Activated naive CD4-positive, alpha-beta T cell treated with anti-CD3 and anti-CD28 coated beads for 36 hours (primary cell): ENCODE measurements at places on chromosomes 5 and 9.

DNA sequence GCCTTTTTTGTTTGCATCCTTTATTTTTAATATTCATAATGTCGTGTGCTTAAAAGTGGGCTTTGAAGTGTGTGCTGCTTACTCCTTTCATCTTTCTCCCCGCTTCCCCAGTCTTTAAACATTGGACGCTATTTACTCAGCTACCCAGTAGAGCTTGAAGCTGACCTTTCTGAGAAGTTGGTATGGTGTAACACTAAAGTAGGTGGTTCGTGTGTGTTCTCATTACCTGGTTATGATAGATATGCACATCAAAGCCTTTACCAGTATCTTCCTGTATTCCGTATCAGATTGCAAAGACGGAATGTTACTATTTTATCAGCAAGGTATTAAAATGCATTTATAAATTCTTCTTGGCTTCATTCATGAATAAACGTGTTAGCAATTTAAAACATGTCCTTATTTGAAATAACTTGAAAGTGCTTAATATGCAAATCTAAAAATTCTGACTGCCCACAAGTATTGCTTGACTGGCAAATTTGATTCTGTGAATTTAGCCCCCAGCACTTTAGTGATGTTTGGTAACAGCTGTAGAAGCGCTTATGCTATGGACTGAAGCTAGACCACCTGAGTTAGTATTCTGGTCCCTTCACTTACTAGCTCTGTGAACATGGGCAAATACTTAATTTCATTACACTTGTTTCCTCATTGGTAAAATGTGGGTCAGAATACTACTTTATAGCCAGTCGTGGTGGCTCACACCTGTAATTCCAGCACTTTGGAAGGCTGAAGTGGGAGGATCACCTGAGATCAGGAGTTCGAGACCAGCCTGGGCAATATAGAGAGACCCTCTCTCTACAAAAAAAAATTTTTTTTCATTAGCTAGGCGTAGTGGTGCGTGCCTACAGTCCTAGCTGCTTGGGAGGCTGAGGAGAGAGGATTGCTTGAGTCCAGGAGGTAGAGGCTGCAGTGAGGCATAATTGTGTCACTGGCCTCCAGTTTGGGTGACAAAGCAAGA is 1.7 kb downstream of the RRAGA start:
- no peak for DNase-seq

GRCh38 chr9:126673689-126674364 is 60.1 kb downstream of the LMX1B start:
- no peak for DNase-seq

- no peak for DNase-seq
Observed at GRCh38 chr5:144485540-144485939, 314.9 kb downstream of the KCTD16 start.

DNA sequence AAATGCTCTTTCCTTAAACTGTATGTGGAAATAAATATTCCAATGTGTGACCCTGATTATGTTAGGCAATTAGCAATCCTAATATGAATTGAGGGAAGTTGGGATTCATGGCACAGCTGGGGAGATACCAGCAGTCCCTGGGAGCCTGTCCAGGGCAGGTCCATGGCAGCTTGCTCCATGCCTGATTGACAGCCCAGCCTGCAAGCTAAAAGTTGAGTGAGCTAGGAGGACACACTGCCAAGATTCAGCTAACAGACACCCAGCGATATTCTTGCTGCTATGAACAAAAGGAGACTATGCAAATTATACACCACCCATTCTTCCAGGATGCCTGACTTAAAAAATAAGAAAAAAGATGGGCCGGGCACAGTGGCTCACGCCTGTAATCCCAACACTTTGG is 6.2 kb downstream of the TGFBI start:
- DNase-seq = no peak

GRCh38 chr5:165538065-165538464 is 2032.6 kb downstream of the MAT2B start:
- no peak for DNase-seq

- no peak for DNase-seq
Observed at GRCh38 chr5:140587495-140587894, 22.9 kb downstream of the SLC35A4 start.

- DNase-seq = peak; percentile 14
Observed at GRCh38 chr9:137607141-137607857, 1.8 kb downstream of the ARRDC1 start.

DNA sequence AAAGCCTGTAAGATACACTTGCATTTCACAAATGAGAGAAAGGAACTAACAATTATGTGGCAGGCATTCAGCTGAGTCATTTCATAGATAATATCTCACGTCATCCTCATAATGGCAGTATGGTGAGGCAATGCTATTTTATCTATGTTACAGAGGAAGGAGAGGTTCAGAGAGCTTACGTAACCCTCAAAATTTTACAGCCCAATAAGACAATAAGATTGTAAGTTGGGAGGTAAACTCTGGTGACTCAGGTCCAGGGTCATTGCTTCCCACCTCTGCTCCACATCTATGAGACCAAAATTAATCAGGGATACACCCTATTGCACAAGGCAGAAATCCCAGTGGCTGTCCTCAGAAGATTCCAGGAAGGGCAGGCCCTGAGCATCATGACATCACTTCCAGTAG is 309.7 kb downstream of the NSG2 start:
- DNase-seq = no peak

- DNase-seq = no peak
Observed at GRCh38 chr5:89342106-89342876, 459.3 kb upstream of the MEF2C start.

- no peak for DNase-seq
Observed at GRCh38 chr9:33332011-33332410, 41.7 kb downstream of the NFX1 start.

DNA sequence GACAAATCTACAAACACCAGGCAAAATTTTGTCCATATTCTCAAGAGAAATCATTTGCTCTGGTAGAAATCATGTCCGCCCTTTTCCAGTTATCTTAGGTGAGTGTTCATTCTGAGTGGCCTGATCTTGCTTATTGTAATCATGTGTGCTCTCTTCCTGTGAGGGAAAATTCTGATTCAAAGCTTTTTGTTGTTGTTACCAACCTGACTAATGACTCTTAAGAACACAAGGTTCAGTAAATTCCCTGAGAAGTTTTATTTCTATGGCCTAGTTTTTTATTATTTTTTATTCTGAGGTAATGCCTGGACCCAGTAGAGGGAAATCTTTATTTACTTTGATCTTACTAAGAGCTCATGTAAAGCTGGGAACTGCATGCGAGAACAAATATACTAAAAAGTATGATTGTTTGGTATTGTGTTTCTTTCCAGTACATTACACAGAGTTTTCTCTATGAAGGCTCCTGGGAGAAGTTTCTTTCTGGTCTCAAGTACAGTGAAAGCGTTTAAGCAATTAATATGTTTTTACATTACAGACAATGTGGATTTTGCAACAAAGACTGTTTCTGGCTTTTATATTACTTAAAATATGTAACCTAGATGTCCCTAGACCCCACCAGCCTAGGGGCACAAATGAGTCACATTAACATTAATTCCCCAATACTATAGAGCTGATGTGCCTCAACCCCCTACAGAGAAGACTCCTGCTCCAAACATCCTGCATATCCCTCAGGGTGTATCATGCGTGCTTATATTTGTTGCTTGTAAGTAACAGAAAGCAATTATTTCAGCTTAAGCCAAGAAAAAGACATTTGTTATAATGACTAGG is 138.1 kb downstream of the TMEM167A start:
- DNase-seq = no peak

- DNase-seq = no peak
Observed at GRCh38 chr9:136050701-136051452, 44.2 kb downstream of the NACC2 start.

DNA sequence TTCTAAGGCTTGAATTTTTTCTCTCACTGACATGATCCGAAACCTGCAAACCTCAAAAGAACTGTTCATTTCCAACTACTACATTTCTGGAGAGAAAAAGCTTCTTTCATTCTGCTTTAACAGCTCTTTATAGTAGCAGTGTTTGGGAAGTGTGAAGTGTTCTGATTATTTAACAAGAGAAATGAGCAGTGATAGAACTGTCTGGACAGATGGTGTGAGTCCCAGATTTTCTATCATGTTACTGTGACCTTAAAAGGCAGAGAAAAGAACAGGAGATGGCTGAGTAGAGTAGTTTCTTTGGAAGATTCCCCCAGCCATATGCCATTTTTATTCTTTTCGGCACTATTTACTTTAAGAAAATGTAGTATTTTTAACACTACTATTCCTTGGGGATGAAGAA is 41.3 kb upstream of the TAL2 start:
- no peak for DNase-seq

DNA sequence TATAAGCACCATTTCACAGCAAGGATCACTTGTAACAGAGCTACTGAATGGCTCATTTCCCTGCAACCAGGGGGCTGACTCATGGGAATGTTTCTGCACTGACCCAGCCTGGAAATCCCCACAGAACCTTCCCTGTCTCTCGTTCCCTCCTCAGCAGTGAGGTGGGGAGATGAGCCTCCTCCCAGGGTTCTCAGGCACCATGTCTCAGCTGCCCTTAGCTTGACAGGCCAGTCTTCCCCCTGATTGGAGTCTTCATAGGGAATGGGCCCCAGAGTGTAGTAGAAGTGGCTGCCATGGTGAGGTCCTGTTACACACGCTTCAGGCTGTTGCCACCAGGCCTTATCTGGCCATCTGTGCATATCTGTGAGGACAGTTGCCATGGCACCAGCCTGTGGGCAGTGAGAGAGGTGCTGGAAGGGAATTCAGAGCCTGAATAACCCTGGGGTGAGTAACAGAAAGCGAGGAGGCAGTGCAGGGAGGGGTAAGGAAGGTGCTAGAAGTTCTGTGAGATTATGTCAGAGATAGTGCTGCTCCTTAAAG is 324.4 kb downstream of the ENC1 start:
- peak; percentile 52 for DNase-seq

GRCh38 chr9:87141124-87141523 is 193.8 kb upstream of the GAS1 start:
- DNase-seq = no peak

- no peak for DNase-seq
Observed at GRCh38 chr5:41157272-41157894, 55.9 kb downstream of the C6 start.

DNA sequence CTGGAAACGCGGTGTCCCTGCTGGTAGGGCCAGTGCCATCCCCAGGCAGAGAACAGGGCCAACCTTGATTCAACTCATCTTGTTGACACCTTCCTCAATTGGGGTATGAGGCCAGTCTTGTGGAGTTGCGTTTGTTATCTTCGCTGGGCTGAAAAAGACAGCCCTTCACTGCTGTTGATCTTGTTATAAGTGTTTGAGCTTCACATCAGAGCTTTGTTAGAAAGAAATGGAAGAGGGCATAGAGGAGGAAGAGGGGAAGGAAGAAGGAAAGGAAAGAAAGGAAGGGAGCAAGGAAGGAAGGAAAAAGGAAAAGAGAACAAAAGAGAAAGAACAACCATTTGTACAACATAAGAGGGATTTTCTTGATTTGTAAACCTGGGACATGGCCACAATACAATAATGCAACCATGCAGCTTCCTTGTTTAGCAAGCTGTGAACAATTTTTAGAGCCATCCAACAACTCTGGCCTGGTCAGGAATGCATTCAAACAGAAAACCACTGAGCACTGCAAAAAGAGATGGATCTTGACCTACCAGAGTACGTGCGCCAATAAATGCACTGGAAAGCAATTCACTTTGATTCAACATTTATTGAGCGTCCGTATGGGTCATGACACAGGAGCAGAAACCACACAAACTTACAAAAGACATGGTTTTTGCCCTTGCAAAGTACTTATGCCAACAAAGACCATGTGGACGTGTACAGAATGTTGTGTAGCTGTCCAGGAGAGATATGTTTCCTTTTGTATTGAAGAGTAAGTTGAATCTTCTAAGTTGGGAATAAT is 152.9 kb downstream of the TLE1 start:
- DNase-seq = no peak

DNA sequence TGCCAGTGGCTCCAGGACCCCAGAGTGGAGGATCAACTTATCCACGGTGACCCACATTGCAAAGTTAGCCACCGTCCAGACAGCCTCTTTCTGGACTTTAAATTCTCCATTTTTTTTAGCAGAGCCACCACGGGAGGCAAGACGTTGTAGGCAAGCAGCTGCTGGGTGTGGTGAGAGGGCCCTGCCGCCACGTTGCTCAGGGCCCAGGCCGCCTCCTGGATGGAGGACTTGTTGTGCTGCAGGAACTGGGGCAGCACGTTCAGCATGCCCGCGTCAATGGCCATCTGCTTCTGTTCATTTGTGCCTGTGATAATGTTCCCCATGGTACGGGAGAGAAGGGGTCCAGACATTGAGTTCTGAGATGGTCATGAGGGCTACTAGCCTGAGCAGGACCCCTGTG is 114.3 kb upstream of the POC5 start:
- no peak for DNase-seq

DNA sequence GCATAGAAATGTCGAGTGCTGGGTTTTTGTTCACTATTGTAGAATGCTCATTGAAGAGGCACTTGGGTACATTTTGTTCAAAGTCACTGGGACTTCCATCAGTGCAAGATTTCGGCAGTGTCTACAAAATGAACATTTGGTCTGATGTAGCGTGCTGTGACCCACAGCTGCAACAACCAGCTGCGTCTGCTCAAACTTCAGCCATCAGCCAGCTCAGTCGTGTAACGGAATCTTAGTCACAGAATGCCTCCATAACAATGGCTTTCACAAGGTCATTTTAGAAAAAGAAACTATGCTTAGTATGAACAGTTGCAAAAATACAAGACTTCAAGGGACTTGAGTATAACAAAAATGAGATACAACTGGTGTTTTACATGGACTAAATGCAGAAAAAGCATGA is 828.1 kb upstream of the GRAMD2B start:
- DNase-seq = no peak
